ENCODE measurements at places on chromosomes 12 and 14. TPM values are rescaled to one million over a fixed set of nuclear protein-coding genes. Genes with fewer than 3 reads are reported as not detected.

Gene NKX2-1
- not detected for total RNA-seq

Gene FSCB
- total RNA-seq, result not detected

Gene KRT83
- not detected for total RNA-seq

Gene OAS1
- total RNA-seq, result not detected

Gene TAS2R9
- 0.26 TPM for total RNA-seq
